ENCODE measurements at places on chromosomes 5 and 9. TPM values are rescaled to one million over a fixed set of nuclear protein-coding genes. Genes with fewer than 3 reads are reported as not detected.

DNA sequence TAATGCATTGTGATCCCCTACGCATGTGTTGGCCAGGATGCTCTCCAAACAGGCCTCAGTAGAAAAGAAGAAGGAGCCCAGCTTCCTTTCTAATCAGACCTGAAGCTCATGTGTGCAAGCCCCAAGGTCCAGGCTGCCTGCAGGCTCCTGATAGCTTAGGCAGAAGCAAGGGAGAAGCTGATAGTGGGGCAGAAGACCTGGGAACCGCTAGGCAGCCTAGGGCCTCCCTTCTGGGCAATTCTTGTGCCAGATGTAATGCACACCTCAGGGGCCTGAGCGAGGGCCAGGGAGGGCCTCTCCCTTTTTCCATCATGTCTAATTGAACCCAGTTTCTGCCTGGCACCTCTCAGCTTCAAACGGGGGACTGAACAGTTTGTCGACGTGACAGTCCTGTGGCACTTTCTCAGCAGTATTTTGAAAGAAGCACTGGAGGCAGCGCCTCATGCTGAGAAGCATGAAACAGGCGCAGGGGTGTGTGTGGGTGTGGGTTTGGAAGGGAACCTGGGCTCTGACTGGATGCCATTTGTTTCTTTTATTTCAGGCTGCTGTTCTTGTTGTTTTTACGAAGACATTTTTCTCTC lies 212.8 kb downstream of the PIK3R1 start:
- DNase-seq: no peak

DNA sequence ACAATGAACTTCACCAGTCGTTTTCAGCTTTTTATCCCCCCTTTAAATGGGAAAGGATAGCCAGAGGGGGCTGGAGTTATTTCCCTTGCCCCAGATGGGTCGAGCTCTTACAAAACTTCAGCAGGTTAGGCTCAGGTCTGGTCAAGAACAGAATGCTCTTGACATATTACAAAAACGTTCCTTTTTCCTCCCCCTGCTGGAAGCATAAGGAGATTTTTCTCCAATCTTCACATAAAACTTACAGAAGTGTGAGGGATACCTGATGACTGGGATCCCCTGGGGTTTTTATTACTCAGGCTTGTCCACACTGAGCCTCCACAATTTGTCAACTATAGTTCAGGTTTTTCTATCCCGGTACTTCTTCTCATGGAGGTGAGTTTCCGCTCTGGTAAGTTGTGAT lies 60.8 kb downstream of the CSF2 start:
- no peak for DNase-seq

The SARDH gene
- 9.2 TPM for total RNA-seq

The DRD1 gene
- not detected for total RNA-seq

- no peak for DNase-seq
These were observed 19.9 kb downstream of the GOLM1 start for GRCh38 chr9:86079421-86079831.

DNA sequence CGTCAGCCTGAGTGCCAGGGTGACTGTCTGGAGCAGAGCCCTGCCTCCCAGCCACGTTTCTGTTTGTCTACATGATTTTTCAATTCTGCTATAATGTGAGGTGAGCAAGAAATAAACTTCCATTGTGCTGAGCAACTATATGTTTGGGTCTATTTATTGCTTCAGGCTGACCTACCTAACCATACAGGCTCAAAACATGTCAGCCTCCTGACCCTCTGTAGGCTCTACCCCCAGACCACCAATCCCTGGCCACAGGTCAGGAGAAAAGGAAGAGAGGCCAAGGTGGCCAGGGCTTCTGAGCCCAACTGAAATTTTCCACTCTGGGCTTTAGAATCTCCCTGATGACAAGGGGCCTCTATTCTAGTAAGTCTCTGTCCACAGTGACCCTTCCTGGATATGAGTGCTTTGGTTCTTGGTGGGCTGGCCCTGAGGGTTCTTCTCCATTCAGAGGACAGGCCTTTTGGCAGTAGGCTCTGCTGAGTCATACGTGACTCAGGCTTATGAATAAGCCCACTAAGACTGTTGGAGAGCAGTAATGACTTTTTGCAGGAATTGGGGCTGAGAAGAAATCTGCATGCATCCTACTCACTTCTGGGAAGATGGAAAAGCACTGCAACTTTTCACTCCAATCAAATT lies 117.2 kb upstream of the TBCA start:
- DNase-seq: no peak

DNA sequence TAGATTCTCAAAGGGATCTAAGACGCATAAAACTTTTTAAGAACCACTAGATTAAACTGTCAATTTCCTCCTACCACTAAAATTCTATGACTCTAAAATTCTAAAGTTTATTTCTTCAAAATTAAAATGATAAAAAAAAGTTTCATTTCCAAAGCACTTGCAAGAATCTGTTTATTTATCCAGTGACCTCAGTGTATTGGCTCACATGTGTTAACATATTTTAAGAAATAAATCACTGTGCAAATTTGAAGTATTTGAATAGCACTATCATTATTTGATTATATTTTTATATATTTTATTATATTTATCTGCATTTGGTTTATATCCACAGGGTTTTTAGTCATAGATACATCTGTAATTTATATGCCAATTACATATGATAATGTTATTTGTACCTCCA lies 62.2 kb upstream of the SLC12A2 start:
- no peak for DNase-seq

- DNase-seq: no peak
These were observed 316.5 kb downstream of the ICE1 start for GRCh38 chr5:5738797-5739489.

- DNase-seq: no peak
These were observed 677.5 kb upstream of the ST8SIA4 start for GRCh38 chr5:101580591-101580990.

- DNase-seq: peak; percentile 71
These were observed 9.7 kb downstream of the ORM2 start for GRCh38 chr9:114339130-114339908.

GRCh38 chr5:140255460-140256157 lies 47.3 kb downstream of the PFDN1 start:
- DNase-seq: no peak

DNA sequence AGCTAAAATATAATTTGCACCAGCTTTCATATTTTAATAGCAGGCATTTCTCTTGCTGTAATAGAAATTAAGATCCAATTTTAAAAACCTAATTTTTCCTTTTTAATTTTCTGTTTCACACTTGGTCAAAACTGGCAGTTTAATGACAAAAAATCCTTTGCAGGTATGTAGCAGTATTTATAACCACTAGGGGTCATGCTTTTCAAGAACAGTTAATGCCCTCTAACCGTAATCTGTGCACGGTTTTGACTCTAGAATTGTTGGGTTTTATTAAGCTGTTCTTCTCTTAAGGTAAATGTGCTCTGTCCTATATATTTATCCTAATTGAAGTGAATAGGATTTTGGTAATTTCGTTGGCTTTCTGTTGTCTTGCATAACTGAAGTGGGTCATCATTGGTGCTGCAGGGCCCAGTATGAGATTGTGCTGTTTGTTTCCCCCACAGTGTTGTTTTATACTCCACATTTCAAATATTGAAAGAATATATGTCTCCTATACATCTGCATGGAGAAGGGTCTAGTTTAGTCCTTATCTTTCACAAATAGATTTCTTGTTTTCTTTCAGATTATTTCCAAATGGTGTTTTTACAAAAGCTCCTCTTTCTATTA lies 107.4 kb downstream of the SCAMP1 start:
- peak; percentile 49 for DNase-seq

DNA sequence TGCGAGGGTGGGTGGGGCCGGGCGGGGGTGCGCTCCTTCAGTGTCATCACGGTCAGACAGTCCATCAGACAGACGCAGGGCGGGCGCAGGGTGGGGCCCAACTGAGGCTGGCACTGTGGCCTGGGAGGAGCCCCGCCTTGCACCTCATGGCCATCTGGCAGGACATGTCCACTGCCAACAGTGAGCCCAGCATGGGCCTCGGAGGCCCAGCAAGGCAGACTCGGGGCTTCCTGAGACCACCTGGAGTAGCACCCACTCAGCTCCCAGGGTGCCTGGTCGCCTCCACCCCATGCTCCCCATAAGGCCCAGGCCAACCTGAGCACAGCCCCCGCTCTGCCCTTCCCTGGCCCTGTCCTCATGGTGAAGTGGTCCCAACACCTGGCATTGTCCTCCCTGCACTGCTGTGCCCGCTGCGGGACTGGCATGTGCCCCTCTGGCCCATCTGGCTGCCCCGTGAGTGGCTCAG lies 8.5 kb upstream of the GPSM1 start:
- no peak for DNase-seq

The DMRT3 gene
- total RNA-seq: 0.41 TPM

DNA sequence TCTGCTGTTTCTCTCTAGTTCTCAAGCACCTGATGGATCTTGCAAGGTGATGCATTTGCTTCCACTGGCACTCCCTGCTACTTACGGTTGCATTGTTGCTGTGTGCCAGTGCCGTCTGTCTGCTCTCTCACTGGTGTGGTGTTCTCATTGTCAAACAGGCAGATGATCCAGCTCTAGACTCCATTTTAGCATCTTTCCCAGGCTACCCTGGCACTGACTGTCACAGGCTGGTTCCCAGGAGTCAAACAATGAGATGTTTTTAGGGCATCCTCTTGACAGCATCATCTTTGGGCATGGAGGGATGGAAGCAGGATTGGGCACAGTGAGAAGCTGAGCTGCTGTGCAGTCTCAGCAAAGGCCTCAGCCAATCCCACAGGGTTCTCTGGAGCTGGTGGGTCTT lies 12.9 kb downstream of the MTRR start:
- DNase-seq: no peak

DNA sequence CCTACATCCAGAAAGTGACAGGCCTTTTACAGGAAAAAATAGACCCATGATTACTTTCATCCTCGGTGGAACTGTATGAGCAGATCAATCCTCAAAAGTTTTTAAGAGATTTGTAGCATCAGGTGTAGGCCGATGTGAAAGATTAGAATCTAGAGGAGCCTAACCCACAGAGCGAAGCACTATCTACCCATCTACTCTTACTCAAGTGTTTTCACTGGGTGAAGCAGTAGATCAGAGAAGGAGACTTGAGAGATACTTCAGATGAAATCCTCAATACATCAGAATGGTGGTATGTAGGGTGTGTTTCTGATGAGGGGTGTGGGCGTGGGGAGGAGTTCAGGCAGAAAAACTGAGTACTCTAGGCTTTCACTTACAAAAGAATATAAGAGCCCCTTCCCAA lies 192.8 kb downstream of the FER start:
- DNase-seq: no peak

- DNase-seq: peak; percentile 78
These were observed 566 bp downstream of the IRX2 start for GRCh38 chr5:2750758-2751464.

The PCDHA13 gene
- 2.3 TPM for total RNA-seq

DNA sequence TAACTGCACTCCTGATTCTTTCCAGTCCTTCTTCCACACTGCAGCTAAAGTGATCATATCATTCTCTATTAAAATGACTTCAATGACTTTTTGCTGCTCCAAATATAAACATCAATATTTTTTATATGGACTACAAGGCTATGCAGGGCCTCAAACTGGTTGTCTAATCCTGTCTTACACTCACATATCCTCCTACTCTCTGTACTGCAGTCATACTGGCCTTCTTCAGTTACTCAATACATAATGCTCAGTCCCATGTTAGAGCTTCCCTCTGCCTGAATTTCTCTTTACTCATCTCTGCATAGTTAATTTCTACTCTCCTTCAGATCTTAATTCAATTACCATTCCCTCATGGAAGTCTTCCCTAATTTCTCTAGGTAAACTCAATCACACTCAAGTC lies 3.4 kb downstream of the MEIKIN start:
- DNase-seq: no peak

The SCGB3A2 gene
- total RNA-seq: not detected

- no peak for DNase-seq
These were observed 116.3 kb downstream of the COL23A1 start for GRCh38 chr5:178473854-178474253.

The PLPP7 gene
- total RNA-seq: 11.5 TPM

- no peak for DNase-seq
These were observed 207.1 kb upstream of the VLDLR start for GRCh38 chr9:2414465-2414864.

GRCh38 chr9:107571148-107571547 lies 81.6 kb upstream of the KLF4 start:
- DNase-seq: no peak

GRCh38 chr9:1871626-1872419 lies 143.3 kb upstream of the SMARCA2 start:
- DNase-seq: peak; percentile 45

DNA sequence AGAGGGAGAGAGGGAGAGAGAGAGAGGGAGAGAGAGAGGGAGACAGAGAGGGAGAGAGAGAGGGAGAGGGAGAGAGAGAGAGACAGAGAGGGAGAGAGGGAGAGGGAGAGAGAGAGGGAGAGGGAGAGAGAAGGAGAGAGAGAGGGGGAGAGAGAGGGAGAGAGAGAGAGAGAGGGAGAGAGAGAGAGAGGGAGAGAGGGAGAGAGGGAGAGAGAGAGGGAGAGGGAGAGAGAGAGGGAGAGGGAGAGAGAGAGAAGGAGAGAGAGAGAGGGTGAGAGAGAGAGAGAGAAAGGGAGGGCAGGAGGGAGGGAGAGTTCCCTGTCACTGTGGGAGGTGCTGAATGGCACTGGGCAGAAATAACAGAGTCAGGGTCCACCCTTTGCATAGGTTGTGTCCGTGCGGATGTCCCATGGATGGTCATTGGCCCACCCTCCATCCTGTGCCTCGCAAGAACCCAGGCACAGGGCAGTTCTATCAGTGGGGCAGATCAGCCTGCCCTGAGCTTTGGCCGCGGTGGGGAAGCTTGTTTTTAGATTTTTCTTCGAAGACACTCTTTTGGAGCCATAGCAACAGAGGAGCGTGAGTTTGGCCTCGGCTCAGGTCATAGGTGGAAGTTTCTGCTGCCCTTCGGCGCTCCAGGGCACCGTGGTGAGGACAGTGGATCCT lies 30.1 kb downstream of the ADAMTSL2 start:
- DNase-seq: no peak

The CFAP157 gene
- not detected for total RNA-seq

- DNase-seq: no peak
These were observed 691.8 kb downstream of the MTRR start for GRCh38 chr5:8560776-8561175.

DNA sequence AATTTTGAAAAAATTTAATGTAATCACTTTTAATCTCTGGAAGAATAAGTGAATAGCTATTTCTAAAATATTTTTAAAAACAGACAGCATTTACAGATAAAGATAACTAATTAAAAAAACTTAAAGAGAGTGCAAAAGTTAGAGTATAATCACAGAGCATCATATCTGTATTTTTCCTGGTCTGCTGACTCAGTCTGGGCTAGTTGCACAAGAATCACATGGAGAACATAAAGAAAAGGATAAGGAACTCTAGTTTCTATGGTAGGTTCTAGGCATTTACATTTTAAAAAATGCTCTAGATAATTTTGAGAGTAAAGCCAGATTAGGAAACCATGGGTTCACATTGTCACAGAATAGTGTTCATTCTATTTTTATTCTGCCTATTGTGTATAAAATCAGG lies 347.4 kb downstream of the PSAT1 start:
- DNase-seq: no peak

- DNase-seq: no peak
These were observed 559.5 kb upstream of the WWC1 start for GRCh38 chr5:167731951-167732350.

DNA sequence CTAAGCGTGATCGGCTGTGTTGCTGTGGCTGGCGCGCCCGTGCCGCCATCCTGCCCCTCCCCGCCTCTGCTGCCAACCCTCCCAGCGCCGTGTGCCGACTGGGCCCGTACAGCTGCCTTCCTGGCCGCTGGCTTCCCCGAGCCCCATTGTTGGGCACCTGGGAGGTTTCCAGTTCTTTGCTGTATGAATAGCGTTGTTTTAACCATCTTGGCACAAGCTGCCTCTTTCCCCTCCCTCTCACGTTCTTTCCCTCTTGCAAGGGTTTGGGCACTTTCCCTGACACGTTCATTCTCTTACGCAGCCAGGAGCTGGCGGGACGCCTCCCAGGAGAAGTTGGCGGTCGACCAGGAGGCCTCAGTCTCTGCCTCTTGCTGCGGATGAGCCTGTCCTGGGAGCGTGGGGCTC lies 43.1 kb upstream of the RXRA start:
- DNase-seq: no peak

The TRMT10B gene
- 6.5 TPM for total RNA-seq
